Keratinocyte (primary cell): ENCODE measurements at places on chromosomes 5 and 9. TPM values are rescaled to one million over a fixed set of nuclear protein-coding genes. Genes with fewer than 3 reads are reported as not detected.

The NPR2 gene
- 3.5 to 5.0 TPM (median 3.9 TPM) in 3 replicates for polyA plus RNA-seq

The GABRA6 gene
- not detected in 3 replicates for polyA plus RNA-seq

The TLE1 gene
- 26.9 to 31.5 TPM (median 29.6 TPM) in 3 replicates for polyA plus RNA-seq

The OCLN gene
- polyA plus RNA-seq: 3.5 to 4.6 TPM (median 4.6 TPM) in 3 replicates

The TLR4 gene
- 0.05 to 0.09 TPM (median 0.07 TPM) in 3 replicates for polyA plus RNA-seq

The IFNA2 gene
- not detected in 3 replicates for polyA plus RNA-seq

The MOB3B gene
- polyA plus RNA-seq: 32.6 to 40.8 TPM (median 35.3 TPM) in 3 replicates

The MAMDC2 gene
- polyA plus RNA-seq: 1.3 to 8.2 TPM (median 4.2 TPM) in 3 replicates

The SPINK13 gene
- polyA plus RNA-seq: not detected in 3 replicates

The PCA3 gene
- polyA plus RNA-seq: not detected in 3 replicates

The ARHGEF39 gene
- 0.88 to 3.3 TPM (median 2.4 TPM) in 3 replicates for polyA plus RNA-seq

The COL5A1 gene
- 3.1 to 5.6 TPM (median 4.9 TPM) in 3 replicates for polyA plus RNA-seq

The OBP2B gene
- not detected in 3 replicates for polyA plus RNA-seq

The HRH2 gene
- polyA plus RNA-seq: 0.08 TPM in 1 of 3 replicates, not detected in the others

The FGF1 gene
- 1.0 to 2.4 TPM (median 1.8 TPM) in 3 replicates for polyA plus RNA-seq
